ENCODE measurements at places on chromosomes 11 and 22. TPM values are rescaled to one million over a fixed set of nuclear protein-coding genes. Genes with fewer than 3 reads are reported as not detected.

DNA sequence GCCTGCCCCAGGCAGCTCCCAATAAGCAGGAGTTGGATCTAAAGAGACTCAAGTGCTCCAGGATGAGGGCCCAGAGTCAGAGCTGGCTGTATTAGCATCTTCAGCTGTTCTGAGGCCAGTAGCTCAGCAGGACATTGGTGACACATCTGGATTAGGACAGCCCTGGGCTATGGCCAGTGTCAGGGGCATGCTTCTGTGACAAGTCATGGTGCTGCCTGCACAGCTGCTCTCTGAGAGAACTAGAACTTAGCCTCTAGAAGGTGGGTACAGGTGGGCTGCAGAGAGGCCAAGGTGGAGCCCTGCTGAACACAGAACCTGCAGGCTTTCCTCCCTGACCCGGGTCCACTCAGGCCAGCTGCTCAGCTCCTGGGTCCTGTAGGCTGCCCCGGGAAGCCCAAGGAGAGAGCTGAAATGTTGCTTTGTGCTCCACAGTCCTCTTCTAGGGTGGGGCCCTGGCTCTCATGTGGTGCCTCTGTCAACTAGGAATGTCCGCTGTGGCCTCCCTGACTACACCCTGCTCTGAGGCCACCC lies 426.9 kb downstream of the SOX6 start:
- no peak for DNase-seq

Gene ELMOD1
- not detected for total RNA-seq

Gene SLC22A12
- not detected for total RNA-seq

GRCh38 chr11:102518296-102519094 lies 12.1 kb downstream of the MMP7 start:
- DNase-seq = no peak

Gene OR8D1
- not detected for total RNA-seq

Gene MAPK8IP2
- 0.19 TPM for total RNA-seq

GRCh38 chr11:67364783-67365722 lies 8.3 kb downstream of the CLCF1 start:
- no peak for DNase-seq

- peak; percentile 4 for DNase-seq
These were observed 6.1 kb downstream of the IFITM10 start for GRCh38 chr11:1744137-1744886.

Gene NXPE2
- not detected for total RNA-seq

GRCh38 chr11:71465054-71465453 lies 12.1 kb downstream of the NADSYN1 start:
- DNase-seq = no peak

DNA sequence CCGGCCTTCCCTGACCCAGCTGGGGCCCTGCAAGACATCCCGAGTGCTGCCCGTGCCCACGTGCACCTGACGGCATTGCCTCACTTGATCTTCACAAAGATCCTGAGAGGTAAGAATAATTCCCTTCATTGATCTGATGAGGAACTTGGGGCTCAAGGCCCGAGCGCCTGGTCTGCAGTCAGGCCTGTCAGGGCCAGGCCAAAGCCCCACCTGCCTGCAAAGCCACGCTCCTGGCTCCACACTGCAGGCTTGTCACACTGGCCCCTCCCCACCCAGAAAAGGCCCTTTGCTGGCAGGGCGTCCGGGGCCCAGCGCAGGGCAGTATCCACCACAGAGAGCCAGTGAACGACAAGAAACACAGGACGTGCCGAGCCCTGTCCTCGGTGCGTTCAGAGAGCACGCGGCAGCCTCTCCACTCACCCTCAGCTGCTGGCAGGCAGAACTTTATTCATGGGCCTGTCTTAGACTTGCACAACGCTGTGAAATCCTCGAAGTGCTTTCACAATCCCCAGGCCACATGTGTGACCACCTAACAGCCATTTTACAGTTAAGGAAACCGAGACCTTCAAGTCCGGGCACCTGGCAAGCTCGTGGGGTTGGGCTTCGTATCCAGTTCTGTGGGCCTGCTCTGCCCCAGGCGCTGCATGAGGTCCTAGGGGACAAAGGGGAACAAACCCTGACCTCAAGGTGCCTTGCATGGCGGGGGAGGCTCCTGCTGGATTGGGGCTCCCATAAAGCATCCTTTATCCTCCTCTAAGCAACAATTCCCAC lies 14.8 kb downstream of the KIAA0930 start:
- no peak for DNase-seq

- DNase-seq = no peak
These were observed 38.2 kb upstream of the LYVE1 start for GRCh38 chr11:10606536-10607208.

Gene ABCG4
- total RNA-seq = not detected

- DNase-seq = no peak
These were observed 11.6 kb downstream of the PHLDB1 start for GRCh38 chr11:118618991-118619375.

Gene YDJC
- 45.3 TPM for total RNA-seq

Gene TMEM191C
- 0.78 TPM for total RNA-seq

Gene CD3G
- total RNA-seq = 137 TPM

Gene RIC8A
- total RNA-seq = 104 TPM

GRCh38 chr11:65357856-65358356 lies 3.4 kb downstream of the TIGD3 start:
- DNase-seq = no peak

- DNase-seq = peak; percentile 39
These were observed 33.1 kb upstream of the GRAMD4 start for GRCh38 chr22:46587061-46587460.

- no peak for DNase-seq
These were observed 64.4 kb upstream of the LINC01488 start for GRCh38 chr11:69416762-69417698.

Gene NEFH
- 4.4 TPM for total RNA-seq

GRCh38 chr22:36373258-36373579 lies 14.5 kb downstream of the MYH9 start:
- no peak for DNase-seq

Gene MMP13
- total RNA-seq = not detected

DNA sequence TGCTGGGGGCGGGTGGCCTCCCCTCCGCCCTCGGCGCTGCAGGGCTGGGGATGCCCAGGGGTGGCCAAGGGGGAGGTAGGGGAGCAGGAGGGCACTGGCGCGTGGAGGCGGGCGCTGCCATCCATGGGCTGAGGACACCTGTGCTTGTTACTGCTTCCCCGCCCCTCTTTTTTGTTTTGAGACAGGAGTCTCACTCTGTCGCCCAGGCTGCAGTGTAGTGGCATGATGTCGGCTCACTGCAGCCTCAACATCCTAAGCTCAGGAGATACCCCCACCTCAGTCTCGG lies 683 bp upstream of the FADS3 start:
- no peak for DNase-seq

GRCh38 chr11:122317305-122317704 lies 201.3 kb upstream of the BLID start:
- no peak for DNase-seq

- no peak for DNase-seq
These were observed 48.5 kb downstream of the PPP6R3 start for GRCh38 chr11:68509066-68509465.

DNA sequence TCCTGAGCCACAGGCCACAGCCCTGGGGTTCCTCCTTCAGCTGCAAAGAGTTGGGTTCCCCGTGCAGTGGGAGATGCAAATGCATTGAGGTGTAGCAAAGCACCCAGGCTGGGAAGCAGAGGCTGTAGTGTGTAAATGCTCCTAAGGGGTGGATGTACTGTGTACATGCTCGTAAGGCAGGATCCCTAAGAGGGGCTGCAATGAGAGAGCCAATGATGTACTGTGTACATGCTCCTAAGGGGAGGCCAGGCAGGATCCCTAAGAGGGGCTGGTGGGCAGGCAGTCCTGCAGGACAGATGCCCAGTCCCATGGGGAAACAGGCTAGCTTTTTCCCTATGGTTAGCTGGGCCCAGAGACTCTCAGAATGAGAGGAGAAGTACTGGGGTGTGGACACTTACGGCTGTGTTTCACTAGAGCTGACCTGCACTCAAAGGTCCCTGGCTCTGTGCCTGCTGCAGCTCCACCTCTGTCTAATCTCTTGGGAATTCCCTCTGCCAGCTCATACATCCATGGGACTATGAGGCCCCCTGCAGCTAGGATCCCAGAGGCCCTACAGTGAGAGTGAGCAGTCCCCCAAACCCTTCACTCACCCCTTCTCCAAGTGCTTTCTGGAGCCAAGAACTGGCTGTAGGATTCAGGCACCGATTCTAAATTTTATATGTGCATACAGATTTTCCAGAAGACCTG lies 261.9 kb upstream of the LUZP2 start:
- no peak for DNase-seq

Measured in activated CD4-positive, alpha-beta memory T cell treated with anti-CD3 and anti-CD28 coated beads for 36 hours (primary cell).